ENCODE measurements at places on chromosomes 3 and 15. TPM values are rescaled to one million over a fixed set of nuclear protein-coding genes. Genes with fewer than 3 reads are reported as not detected.

Gene CERS3
- total RNA-seq, result 70.8 TPM

Gene CSTA
- 2,531 TPM for total RNA-seq

Gene SAMMSON
- 6.1 TPM for total RNA-seq

Gene P2RY14
- 0.19 TPM for total RNA-seq

Gene LRRC31
- not detected for total RNA-seq

Gene CTXN2
- total RNA-seq, result not detected

Gene PP2D1
- not detected for total RNA-seq
